Body of pancreas (tissue), 4 donors: ENCODE measurements at places on chromosomes 7 and 10.

GRCh38 chr10:89887406-89887805, 186.0 kb downstream of the KIF20B start:
- no peak for DNase-seq

GRCh38 chr7:150954201-150954985, 23.7 kb downstream of the KCNH2 start:
- DNase-seq = no peak

DNA sequence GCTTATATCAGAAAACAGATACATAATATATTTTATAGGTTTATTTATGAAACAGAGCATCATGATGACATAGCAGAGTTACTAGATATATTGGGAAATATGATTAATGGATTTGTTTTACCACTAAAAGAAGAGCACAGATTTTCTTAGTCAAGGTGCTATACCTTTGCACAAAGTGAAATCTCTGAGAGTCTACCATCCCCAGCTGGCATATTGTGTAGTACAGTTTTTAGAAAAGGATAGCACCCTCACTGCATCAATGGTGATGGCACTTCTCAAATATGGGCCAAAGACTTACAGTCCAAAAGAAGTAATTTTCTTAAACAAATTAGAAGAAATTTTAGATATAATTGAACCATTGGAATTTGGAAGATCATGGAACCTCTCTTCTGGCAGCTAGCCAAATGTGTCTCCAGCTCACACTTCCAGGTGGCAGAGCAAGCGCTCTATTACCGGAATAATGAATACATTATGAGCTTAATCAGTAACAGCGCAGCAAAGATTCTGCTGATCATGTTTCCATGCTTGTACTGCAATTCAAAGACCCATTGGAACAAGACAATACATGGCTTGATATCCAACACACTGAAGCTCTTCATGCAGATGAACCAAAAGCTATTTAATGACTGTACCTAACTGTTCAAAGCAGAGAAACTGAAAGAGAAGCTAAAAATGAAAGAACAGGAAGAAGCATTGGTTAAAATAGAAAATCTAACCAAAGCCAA, 21.9 kb upstream of the CREB3L2 start:
- no peak for DNase-seq

DNA sequence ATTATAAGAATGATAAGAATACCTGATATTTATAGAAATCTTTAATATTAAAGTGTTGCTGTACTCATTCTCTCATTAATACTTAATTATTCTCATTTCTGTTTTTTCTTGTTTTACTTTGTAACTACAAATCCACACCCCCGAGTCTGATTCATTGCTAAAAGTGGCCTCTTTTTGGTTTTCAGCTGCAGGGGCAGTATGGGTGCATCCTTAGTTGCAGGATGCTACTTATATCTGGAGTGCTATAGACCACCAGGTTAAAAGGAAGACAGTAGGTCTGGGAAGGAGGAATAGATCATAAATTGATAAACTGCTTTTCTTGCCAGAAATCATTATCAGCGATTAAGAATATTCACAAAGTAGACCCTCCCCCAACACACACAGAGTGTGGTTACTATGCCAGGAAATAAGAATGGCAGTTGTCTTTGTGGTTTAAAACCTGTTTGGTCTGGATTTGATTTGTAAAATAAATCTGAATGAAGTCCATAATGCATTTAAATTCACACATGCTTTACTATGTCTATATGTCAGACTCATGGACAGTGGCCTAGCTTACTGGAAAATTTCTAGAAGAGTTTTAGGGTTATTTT, 96.5 kb downstream of the NRF1 start:
- no peak for DNase-seq

DNA sequence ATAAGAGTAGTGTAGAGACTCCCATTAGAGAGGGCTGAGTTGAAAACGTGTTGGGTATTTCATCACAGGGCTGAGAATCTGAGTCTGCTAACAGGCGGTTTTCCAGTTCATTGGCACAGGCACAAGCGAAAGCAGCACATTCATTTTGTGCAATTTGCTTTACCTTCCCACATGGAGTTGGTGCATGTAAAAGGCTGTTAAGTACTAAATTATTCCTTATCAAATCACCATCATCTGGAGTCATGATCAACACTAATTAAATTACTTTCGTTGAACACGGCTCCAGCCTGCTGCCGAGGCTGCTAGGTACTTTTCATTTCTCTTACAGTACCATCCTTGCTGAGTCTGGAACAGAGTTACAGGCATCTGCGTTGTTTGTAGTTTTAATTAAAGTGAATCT, 43.8 kb downstream of the ETV1 start:
- no peak for DNase-seq

DNA sequence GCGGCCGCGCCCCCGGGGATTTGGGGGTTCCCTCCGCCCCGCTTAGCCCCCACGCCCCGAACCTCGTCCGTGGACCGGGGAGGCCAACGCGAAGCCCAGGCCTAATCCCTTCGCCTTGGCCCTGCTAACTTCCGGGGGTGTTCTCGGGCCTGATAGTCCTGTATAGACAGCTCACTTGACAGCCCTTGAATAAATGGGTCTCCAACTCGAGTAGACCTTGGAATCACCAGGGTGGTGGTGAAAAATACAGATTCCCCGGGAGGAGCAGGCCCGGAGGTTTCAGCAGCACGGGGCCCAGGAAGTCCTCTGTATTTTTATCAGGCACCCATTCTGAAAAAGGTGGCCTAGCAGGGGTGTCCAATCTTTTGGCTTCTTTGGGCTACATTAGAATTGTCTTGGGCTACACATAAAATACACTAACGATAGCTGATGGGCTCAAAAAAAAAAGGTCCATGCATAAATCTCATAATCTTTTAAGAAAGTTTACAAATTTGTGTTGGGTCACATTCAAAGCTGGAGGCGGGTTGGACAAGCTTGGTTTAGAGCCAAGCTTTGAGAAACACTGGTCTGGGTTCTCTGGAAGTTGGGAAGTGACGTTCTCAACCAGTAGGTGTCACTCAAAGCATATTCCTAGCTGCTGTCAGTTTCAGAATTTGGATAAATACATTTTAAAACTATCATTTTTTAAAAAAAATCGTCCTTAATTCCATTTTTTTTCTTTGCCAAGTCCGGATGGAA, 221.7 kb downstream of the PHTF2 start:
- DNase-seq = peak; percentile 84

- DNase-seq = no peak
Observed at GRCh38 chr7:116021237-116021636, 9.3 kb downstream of the TFEC start.

DNA sequence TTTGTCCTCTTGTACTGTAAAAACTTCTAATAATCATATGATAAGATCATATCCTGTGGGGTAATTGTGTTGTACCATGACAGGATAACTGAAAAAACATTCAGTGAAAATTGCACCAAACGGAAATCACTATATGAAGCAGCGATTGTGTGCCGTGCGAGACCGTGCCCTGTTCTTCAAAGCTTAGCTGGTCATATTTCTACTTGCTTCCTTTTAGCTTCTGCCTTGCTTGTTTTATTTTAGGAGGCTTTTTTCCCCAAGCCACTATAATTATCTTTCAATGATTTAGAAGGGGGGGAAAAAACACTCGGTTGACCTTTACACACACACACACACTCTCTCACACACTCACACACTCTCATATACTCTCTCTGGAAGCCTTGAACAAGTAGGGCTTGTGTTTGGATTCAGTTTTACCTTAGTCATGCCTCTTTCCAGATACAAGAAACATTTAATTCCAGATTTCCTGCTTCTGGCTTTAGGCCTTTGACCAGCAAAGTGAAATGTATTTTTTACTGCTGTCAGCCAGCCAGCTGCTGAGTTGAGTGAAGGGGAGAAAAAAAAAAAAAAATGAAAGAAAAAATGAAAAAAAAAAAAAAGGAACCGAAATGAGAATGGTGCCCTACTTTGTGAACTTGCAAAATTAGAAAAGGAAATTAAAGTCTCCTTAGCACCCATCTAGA, 181.4 kb downstream of the ARID5B start:
- no peak for DNase-seq

DNA sequence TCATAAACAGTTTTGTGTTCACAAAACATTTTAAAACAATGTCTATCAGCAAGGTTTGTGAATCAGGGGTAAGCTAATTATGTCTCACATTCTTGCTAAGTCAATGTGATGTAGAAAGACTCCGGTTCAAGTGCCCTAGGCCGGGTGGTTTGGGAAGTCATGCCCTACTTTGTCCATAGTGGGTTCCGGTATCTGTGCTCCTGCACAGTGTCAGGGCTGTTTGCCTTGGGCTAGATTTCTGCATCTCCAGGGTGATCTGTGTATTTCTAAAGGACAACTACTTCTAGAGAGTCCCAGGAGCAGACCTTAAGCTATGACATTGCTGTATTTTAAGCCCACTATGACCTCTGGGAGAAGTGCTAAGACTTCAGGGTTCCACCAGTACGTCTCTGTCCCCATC, 504.1 kb downstream of the PLXNA4 start:
- no peak for DNase-seq

DNA sequence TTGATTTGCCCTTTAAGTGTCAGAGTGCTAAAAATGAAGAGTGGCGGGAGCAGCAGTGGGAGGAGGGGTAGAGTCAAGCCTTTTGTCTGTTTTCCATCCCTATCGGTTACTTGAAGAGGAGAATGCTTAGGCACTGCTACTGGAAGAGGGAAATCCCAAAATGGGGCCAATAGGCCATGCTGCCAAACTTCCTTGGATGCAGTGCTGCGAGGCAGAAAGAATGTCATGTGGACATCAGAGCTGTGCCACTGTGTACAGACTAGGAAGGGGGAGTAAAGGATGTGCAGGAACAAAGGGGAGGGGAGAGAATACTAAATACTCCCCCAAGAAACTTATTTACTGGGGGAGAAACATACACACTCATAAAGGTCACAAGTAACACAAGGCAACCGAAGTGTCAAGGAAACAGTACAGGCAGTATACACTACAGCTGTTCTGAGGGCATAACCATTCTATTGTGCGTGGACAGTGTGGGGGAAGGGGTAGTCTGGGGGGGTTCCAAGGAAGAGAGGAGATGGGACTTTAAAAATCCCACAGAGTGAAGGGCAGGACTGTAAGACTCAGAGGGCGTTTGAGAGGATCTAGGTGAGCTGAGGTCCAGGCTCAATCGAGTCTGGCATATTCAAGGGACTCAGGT, 228.7 kb upstream of the PLXNA4 start:
- DNase-seq = no peak
